Left forelimb (tissue), 1 donor: ENCODE measurements at places on chromosomes 11 and 22.
A peak's percentile ranks its signal among the peaks of the same experiment; 100 is the strongest.

DNA sequence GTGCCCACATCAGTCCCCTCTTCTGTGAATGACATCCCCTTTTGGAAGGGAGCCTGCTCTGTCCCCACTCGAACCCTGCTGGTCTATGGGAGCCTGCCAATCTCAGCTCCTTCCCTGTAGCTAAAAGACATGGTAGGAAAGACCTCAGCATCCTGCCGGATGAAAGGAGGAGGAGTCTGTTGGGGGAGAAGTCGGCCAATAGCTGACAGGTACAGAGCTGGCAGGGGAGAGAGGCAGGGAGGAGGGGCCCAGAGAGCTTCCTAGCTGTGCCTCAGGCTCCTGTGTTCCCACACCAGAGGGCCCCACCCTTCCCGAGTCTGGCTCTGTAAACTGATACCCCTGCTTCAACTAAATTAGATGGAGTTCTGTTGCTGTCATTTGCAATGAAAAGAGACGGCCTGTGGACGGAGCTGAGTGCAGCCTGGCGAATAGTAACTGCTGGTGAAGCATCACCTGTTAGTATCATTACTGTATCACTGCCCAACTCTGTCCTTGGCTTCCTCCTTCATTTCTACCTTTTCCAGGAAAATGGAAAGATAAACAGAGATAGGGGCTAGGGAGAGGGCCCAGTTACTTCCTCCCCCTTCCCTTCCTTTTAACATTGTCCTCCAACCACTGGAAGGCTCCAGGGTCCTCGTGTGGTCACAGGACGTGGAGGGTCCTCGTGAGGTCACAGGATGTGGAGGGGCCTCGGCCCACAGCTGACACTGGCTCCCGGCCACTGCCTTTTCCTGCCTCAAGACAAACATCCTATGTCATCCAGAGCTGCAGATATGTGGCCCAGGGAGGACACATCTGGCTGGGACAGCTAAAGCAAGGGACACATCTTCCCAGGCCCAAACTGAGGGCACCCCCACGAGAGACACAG is 15.1 kb downstream of the FXYD6 start:
- DNase-seq: peak; percentile 71

DNA sequence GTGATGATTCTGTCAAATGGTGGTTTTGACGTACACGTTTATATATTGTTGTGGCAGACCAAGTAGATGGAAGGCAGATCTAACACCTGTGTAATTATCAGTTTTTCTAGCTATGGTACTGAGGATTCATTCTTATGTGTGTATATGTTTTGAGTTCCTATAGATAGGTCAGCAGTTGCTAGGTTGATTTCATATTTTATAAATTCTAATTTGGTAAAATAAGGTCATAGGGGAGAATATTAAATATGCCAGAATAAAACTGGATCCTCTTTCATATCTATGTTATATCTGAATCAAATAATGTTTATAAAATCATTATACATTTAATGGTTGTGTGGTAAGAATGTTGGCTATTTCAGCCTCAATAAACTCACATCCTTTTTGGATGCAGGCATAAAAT is 27.6 kb downstream of the HIPK3 start:
- no peak for DNase-seq

DNA sequence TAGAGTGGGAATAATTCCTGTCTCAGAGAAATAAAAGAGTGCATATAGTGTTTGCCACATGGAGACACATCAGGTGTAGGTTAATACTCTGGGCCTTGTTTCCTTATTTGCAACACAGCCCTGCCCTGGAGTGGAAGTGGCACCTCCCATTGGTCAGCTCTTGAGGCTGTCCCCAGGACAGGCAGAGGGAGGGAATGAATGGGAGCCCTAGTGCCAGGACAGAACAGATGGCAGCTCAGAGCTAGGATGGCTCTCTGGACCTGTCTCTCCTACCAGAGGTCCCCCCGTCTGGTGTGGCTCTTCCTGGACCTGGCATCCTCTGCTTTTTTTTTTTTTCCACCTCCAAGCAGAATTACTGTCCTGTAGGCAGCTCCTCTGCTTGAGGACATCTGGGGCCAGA is 35.6 kb downstream of the LIMK2 start:
- no peak for DNase-seq

DNA sequence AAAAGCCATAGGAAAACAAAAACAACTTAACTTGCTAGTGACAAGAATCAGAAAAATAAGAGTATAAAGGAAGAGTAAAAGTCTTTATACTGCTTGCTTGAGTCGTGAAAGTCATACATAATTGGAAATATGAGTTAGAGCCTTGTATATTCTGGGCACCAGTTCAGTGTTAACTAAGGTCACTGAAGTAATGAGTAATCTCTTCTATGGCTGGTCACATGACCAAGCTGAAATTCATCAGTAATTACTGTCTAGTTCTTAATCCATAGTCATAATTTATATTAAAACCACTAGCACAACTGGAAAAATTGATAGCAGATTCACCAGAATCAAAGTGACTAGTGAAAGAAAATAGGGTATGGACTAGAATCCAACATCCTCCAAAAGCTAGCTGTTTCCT is 84.4 kb upstream of the SLC5A12 start:
- no peak for DNase-seq

GRCh38 chr22:23032658-23033057 is 37.7 kb upstream of the GNAZ start:
- no peak for DNase-seq

DNA sequence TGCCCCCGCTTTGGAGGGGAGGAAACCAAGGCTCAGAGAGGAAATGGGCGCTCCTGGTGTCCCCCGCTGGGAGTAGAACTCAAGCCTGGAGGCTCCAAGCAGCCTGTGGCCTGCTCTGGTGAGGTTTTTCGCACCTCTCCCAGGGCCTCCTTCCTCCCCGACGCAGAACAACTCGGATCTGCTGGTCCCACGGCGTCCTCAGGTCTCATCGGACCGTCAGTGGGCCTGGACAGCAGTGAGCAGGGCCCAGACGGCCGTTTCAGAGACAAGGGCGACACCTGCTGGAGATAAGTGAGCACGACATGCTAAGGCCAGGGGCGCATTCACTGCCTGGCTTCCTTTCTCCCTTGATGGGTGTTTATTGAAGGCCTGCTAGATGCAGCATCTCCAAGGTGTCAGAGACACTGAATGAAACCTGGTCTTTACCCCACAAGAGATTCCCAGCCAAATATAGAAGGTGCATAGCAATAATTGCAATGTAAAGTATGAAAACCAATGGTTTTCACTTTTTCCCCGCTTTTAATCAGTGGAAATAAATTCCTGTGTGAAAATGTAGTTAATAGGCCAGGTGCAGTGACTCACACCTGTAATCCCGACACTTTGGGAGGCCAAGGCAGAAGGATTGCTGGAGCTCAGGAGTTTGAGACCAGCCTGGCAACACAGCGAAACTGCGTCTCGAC is 26.9 kb upstream of the CD82 start:
- DNase-seq: peak; percentile 84

DNA sequence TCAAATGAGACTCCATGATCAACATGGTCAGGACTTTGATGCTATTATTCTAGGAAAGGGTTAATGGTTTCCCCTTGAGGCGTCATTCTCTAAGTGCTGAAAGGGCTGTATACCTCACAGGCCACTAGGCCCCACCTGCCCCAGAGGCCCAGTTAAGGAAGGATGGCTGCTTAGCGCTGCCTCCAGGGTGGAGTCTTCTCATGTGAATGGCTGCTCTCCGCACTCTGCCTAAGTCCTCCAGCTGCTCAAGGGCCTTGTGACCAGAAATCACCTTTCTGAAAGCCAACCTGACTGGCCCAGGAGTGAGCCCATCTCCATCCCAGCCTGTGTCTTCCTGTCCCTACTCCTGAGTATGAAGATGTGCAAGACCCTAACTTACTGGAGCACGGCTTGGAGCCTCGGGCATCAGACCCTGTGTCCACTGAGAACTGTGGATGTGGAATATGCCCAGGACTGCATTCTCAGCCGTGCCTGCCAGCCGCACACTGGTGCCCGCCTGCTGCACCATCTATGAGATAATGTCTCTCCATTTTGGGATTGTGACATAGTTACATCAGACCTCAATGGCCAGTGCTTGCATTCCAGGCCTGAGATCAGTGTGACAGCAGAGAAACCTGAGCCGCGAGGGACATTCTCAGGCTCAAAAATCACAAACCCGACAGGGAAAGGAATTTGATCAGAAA is 51.0 kb downstream of the SNX19 start:
- no peak for DNase-seq

GRCh38 chr11:120413480-120413879 is 77.3 kb downstream of the ARHGEF12 start:
- DNase-seq: no peak

DNA sequence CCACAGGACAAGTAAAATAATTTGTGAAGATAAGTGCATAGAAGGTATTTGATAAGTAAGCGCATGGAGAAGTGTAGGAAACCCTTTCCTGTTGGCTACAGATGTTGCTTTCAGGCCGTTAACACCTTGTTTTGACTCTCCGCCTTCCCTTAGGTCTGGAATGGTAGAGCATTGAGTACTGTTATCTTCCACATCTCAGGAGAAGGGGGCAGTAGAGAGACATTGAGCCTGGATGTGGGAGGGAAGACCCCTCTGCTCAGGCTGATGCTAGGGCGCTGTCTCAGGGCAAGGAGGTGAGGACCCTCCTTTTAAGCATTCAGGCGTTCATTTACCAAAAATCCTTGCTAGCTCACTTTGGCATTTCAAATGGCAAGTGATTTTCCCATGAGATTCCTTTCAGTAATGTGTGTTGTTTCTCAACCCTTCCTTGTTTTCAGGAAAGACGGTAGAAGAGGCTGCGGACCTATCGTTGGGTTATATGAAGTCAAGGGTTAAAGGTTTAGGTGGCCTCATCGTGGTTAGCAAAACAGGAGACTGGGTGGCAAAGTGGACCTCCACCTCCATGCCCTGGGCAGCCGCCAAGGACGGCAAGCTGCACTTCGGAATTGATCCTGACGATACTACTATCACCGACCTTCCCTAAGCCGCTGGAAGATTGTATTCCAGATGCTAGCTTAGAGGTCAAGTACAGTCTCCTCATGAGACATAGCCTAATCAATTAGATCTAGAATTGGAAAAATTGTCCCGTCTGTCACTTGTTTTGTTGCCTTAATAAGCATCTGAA is 27.0 kb upstream of the SCGB1A1 start:
- DNase-seq: no peak

GRCh38 chr22:46581538-46582244 is 38.5 kb upstream of the GRAMD4 start:
- no peak for DNase-seq
